ENCODE measurements at places on chromosomes 16 and 17. TPM values are rescaled to one million over a fixed set of nuclear protein-coding genes. Genes with fewer than 3 reads are reported as not detected.

Gene EVI2A
- 2.1 TPM for total RNA-seq

Gene MYO15B
- 2.0 TPM for total RNA-seq

Gene LYRM9
- 7.4 TPM for total RNA-seq

Gene TMUB2
- 24.0 TPM for total RNA-seq

Gene TMEM100
- total RNA-seq, result 3.4 TPM

Gene TNK1
- total RNA-seq, result not detected

Gene ATP6V0D1
- 106 TPM for total RNA-seq

Gene CMTM1
- total RNA-seq, result 0.59 TPM

Gene HOXB7
- total RNA-seq, result 11.9 TPM

Gene TBX4
- total RNA-seq, result 3.5 TPM

Gene PYY
- 0.45 TPM for total RNA-seq

Gene ZP2
- not detected for total RNA-seq

Gene YPEL2
- total RNA-seq, result 1.3 TPM
